T-cell (primary cell): ENCODE measurements at places on chromosomes 6 and 20.

GRCh38 chr6:97440590-97441176, 157.7 kb upstream of the MMS22L start:
- DNase-seq: no peak

DNA sequence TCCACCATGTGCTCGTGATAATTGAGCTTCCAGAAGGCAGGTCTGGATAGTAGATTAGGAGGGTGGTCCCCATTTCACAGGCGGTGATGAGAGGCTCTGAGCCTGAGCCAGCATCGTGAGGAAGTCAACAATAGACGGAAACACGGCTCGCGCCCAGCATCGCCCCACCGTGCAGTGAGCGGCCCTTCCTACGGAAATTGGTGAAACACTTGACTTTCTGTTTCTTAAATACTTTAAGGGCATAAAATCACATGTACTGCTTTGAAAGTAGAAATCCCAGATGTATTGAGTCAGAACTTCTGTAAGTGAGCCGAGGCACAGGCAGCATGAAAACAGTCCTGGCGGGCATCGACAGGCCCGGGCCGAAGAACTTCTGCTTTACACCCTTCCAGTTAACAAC, 4.3 kb upstream of the KIF25 start:
- no peak for DNase-seq

DNA sequence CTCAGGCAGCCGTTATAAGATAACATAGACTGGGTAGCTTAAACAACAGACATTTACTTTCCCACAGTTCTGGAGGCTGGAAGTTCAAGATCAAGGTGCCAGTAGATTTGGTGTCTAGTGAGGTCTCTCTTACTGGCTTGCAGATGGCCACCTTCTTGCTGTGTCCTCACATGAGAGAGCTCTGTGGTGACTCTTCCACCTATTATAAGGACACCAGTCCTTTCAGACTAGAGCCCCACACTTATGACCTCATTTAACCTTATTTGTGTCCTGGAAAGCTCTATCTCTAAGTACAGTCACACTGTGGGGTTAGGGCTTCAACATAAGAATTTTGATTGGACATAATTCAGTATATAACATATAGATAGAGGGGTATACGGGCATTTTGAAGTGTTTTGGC, 245.0 kb downstream of the UTRN start:
- DNase-seq: no peak

GRCh38 chr20:21104921-21105320, 1.2 kb downstream of the LINC00237 start:
- DNase-seq: no peak

DNA sequence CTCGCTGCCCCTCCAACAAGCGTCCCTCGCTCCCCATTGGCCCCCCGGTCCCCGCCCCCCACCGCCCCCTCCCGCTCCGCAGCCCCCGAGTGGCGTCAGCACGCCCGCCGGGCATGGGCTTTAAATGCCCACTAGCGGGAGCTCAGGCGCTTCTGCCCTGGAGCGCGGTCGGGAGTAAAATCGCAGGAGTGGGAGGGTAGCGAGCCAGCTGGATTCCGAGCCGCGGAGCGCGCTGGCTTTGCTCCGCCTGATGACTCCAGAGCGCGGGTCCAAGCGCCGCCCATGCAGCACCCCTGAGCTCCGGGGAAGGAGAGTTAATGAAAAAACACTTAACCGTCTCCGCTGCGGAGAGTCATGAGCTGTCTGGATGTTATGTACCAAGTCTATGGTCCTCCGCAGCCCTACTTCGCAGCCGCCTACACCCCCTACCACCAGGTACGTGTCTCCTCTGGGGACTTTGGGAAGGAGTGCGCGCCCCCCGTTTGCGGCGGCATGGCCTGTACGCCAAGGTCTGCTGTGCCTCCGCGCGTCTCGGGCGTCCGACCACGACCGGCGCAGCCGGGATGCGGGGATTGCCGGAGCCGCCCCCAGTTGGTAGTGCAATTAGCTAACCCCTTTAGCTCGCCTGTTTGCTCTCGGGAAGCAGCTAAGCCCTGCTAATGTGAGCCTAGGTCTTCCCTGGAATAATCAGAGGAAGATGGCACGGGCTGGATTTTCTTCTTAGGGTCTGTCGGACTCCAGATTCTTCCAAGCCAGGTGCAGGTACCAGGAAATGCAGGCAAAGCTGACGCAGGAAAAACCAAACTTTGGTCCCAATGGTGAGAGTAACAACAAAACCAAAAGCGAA, at the start of gene VGLL2:
Gene VGLL2, plus strand, starts transcription at position 149 of the 847 bp plus-strand sequence. Its CDS starts 206 bp downstream, at position 355.
- no peak for DNase-seq

DNA sequence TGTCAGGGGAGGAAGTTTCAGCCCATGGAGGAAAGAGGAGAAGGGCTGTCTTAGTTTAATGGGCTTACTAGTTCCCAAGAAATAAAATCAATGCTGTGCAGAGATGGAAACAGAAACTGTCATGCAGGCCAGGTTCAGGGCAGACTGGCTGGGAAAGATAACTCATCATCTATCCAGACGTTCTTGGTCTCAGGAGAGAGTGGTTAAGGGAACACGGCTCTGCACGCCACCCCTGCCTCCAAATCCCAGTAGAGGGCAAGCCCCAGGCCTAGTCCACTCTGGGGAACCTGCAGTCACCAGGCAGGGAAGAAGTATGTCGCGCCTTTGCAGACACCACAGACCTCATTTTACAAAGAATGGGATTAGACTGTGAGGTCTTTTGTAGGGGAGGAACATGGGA, 12.5 kb downstream of the ALDH8A1 start:
- DNase-seq: no peak

GRCh38 chr20:46126440-46127056, 8.4 kb downstream of the CD40 start:
- DNase-seq: no peak

DNA sequence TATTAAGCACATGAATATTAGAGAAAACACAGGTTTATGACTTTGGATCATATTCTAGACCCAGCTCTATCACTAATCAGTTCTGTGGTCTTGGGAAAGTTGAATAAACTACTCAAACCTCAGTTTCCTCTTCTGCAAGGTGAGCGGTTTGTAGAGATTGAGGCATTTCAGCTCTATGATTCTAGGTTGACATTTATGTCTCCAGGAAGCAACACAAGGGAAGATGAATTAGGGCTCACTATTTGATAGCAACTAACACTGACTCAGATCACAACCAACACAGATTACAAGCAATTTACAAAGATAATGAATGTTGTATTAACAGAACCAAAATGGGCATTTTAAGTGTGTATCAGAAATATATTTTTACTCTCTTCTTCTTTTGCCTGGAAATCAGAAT, 21.9 kb downstream of the ADTRP start:
- no peak for DNase-seq

DNA sequence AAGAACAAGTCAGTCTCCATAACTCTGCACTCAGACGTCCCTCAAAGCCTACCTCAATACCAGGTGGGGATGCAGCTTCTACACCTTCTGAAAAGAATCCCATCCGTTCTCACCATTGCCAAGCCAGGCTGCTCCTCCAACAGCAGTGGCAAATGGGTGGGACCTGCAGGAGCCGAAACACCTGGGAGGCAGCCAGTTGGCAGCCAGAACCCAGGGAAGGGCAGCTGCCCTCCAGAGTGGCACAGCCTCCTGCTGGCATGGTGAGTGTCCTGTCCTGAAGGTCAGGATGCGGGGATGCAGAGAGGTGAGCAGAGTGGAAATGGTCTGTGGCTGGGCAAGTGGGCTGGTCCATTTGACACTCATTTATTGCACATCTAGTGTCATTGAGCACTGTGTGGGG, 210.6 kb upstream of the CDH4 start:
- DNase-seq: no peak

DNA sequence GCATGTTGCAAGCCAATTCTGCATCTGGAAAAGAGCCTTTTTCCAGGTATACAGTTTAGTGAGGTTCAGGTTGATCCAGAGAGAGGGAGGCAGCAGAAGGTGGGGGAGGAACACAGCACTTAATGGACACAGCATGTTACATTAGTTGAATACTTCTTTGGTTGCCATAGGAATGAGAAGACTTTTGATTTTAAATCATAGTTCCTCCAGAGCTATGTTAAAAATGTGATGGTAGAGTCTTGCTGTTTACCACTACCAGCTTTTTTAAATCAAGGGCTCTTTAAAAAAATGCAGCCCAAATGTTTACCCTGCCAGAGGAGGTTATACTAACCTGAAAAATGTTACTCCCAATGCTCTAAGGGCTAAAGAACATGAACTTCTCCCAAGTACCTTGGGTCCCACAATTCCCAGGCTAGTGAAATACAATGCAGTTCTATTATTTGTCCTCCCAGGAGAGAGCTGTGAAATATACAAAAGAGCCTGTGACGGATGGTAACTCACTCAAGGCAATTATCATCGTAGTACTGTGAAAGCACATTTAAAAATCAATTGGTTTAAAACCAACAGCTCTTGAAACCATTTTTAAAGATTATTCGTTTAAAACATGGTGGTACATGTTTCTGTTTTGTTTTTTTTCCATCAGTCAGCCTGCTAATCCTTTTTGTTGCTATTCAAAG, 6.9 kb upstream of the PHACTR1 start:
- no peak for DNase-seq

- no peak for DNase-seq
Observed at GRCh38 chr6:113439866-113440265, 417.3 kb upstream of the MARCKS start.

DNA sequence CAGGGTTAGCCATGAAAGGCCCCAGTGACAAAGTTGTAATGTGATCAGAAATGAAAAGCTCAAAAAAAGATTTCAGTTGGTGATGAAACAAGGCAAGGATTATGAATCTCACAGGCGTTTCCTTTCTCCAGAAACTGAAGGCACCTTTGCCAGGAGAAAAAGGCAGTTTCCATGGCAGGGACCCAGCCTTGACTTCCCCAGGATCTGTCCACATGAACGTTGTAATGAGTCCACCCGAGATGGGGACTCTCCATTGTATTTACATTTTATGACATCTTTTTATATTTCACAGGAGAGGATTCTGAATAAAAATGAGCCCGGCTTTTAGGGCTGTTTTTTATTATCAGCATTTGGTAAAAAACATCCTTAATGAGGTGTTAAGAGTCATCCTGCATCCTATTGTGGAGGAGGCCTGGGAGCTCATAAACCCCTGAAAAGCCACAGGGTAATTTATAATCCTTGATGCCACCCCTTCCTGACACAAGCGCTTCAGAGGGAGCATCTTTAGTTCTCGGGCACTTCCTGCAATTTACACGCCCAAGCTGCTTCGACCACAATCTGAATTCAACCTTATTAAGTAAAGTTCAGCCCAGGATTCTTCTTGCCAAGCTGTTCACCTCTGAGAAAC, 74.1 kb upstream of the SALL4 start:
- no peak for DNase-seq
